ENCODE measurements at places on chromosomes 11 and 22.

- DNase-seq: no peak
Measured at GRCh38 chr11:59754494-59754858, 700 bp upstream of the STX3 start.

- DNase-seq: no peak
Measured at GRCh38 chr11:46478196-46478595, 86.6 kb upstream of the CHRM4 start.

DNA sequence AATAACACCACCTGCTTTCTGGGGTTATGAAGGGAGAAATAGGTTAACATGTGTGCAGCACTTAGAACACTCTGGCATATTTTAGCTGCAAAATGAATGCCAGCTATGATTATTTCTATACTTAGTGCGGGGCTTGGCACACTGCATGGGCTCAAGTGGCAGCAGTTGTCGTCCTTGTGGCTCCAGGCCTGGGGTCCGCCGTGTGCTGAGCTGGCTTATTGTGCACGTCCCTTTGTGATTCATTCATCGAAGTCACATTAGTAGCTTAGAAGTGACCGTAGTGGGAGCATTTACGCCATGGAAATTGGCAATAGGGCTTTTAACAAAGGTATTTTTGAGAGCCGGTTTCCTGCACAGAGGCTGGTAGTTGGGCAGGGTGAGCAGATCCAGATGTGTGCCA, 4.2 kb downstream of the RASD2 start:
- DNase-seq: no peak

- DNase-seq: no peak
Measured at GRCh38 chr22:39327995-39328754, 8.8 kb upstream of the RPL3 start.

- DNase-seq: no peak
Measured at GRCh38 chr11:96161307-96162089, 181.5 kb downstream of the MAML2 start.

DNA sequence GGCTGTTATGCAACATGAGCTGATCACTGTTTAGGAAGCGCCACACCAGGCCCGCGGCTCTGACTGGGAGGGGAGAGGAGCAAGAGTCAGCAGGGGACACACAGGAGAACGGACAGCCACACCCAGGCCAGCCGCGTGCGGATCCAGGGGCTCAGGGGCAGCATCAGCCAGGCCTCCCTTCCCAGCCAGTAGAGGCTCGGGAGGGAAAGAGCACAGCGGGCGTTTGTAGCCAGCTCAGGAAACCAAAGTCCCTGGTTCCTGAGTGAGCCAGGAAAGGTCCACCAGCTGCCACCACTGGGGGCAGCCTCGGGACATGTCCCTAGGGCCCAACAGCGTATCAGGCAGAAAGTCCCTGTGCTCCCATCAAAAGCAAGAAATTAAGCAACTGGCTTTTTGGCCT, 71.8 kb upstream of the PITPNB start:
- no peak for DNase-seq
